ENCODE measurements at places on chromosomes 13 and 19. TPM values are rescaled to one million over a fixed set of nuclear protein-coding genes. Genes with fewer than 3 reads are reported as not detected.

GALP gene
- not detected for total RNA-seq

HIPK4 gene
- total RNA-seq, result under 0.01 TPM

KIR3DL1 gene
- total RNA-seq, result not detected

ATP7B gene
- 4.6 TPM for total RNA-seq

PSG7 gene
- total RNA-seq, result not detected

IGFL1 gene
- total RNA-seq, result not detected

TNNI3 gene
- total RNA-seq, result not detected

GYS1 gene
- 11.1 TPM for total RNA-seq

SLC5A5 gene
- total RNA-seq, result not detected

PGLYRP2 gene
- not detected for total RNA-seq

GRCh38 chr19:10292789-10293636, 3.3 kb downstream of the ICAM5 start:
- no peak for DNase-seq

DNA sequence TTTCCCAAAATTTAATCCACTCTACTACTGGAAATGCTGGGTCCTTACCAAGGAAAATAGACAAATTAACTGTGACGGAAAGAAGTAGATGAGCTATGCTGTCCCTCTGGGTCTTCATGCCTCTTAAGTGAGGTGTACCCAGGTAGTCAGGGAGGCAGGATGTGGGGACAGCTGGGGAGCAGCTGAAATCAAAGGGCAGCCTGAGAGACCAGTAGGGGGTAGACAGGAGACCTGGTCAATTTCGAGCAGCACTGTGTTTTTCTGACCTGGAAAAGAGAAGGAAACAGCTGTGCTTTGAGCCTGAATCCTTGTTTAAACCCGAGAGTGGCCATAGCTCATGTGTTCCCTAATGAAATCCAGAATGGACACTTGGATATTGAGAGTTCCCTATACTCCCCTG, 587.3 kb downstream of the EFNB2 start:
- DNase-seq, result peak; percentile 12

- no peak for DNase-seq
These were observed 6.9 kb downstream of the TTYH1 start for GRCh38 chr19:54422136-54422535.

GRCh38 chr13:32381539-32381938, 46.4 kb downstream of the N4BP2L1 start:
- peak; percentile 26 for DNase-seq

DNA sequence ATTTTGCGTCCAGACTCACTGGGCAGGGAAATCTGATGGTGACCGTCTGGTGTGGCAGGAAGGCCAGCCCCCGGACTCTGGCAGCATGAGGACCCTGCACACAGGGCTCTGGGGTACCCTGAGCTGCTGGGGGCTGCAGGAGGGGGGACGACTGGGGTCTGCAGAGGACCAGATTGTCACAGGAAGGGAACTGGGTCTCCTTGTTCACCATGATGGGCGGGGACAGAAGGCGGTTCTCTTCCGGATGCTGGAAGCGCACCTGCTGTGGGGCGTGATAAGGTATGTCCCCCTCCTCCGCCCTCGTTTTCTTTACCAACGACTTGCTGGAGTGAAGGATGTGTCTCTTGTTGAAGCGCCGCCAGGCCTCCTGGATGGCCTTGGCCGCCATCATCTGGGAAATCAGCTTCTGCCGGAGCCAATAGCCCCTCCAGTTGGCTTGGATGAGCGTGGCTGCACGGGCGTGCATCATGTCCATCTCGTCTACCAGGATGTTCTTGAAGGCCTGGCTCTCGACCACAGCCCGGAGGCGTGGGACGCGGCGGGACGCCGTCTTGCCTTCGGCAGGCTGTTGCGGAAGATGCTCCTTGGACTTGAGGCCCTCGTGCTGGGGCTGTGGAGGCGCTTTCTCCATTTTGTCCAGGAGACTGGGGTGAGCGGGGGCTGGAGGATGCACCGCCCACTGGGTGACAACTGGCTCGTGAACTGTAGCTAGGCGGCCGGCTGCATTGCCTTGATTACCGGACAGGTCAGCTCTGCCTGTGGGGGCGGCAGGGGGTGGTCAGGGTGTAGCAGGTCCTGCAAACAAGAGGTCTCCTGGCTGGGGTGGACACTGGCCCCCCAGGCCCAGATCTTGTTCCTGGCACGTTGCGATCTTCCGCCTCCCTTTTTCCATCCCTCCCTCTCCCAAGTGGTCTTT, 7.2 kb downstream of the IQCN start:
- no peak for DNase-seq

DNA sequence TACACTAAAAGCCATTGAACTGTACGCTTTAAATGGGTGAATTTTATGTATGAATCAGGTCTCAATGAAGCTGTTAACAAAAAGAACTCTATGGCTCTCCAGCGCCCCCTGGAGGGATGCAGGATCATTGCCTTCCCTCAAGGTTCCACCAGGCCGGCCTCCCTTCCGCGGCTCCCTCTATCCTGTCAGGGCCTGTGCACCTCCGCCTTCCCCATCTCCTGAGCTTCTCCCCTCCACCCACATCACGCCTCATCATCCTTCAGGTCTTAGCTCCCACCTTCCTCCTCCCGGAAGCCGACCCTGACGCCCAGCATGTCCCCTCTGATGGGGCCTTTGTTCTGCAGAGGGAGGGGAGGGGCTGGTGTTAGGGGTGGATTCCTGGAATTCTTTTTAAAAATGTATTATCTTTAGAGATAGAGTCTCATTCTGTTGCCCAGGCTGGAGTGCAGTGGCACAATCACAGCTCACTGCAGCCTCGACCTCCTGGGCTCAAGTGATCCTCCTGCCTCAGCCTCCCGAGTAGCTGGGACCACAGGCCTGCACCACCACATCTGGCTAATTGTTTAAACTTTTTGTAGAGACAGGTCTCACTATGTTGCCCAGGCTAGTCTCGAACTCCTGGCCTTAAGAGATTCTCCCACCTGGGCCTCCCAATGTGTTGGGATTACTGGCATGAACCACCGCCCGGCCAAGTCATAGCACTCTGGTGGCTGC, 27.7 kb downstream of the MEIS3 start:
- peak; percentile 69 for DNase-seq

- DNase-seq, result no peak
These were observed 805.9 kb downstream of the PCDH17 start for GRCh38 chr13:58437427-58437826.

DNA sequence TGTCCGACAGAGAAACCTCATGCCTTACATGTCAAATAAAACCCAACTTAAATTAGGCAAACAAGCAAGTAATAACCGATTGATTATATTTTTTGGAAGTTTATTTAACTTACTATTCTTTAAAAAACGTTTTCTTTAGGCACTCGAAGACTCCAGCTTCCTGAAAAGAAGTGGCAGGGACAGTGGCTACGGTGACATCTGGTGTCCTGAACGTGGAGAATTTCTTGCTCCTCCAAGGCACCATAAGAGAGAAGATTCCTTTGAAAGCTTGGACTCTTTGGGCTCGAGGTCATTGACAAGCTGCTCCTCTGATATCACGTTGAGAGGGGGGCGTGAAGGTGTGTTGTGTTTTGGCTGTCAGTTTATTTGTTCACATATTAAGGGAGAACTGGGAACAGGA, 164.4 kb downstream of the LMO7 start:
- peak; percentile 28 for DNase-seq

DNA sequence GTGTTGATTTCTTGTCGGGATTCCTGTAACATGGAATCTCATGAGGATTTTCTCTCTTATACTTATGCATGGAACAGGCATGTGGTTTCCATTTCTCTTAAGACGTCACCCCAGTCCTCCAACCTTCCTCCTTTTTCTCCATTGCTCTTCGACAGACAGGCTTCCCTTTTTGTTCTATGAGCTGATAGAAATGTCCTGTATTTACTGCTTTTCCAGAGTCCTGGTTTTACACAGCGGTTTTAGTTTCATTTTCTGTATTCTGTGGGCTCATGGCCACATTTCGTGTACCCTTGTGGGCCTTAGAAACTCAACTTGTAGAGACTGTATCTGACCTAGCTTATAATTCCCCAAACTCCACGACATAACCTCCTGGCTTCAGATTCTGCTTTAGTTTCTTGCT, 113.1 kb downstream of the PAN3 start:
- DNase-seq, result no peak

DNA sequence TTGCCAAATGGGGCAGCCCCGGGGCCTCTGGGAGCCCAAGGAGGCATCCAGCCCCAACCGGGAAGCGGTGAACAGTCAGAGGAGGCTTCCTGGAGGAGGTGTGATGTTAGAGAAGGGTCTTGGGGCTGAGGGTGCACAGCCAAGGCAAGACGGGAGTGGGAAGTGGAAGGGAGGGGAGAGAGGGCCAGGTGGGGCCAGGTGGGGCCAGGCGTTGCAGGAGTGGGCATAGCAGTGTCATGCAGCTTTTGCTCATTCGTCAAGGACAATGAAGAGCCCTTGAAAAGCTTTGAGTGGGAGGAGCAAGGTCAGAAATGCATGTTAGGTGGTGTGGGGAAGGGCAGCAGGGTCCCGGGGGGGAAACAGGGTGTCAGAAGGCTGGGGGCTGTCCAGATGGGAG, 1.8 kb downstream of the FBN3 start:
- DNase-seq, result no peak

GRCh38 chr19:1837625-1838105, 10.6 kb downstream of the REXO1 start:
- peak; percentile 69 for DNase-seq

- no peak for DNase-seq
These were observed 108.2 kb downstream of the TNFSF13B start for GRCh38 chr13:108377646-108378206.

DNA sequence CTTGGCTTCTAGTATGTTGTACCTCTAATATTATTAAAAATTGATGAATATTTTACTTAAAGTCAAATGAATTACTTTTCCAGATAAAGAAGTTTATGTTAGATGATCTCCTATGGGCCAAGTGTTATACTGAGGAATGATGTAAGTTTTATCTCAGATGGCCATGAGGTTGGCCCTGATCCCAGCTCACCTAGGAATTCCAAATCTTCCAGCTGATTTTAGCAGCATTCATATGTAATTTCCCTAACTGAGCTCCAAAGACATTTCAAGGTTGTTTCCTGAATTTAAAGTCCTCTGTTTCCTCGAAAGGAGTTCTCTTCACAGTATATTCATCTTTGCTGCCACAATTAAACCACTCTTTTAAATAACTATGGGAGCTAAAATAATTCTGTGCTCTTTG, 1670.4 kb upstream of the SPRY2 start:
- no peak for DNase-seq

- DNase-seq, result no peak
These were observed 1.7 kb downstream of the TGFBR3L start for GRCh38 chr19:7916103-7916954.

- DNase-seq, result peak; percentile 92
These were observed 59.6 kb downstream of the WDFY2 start for GRCh38 chr13:51643882-51644281.

DNA sequence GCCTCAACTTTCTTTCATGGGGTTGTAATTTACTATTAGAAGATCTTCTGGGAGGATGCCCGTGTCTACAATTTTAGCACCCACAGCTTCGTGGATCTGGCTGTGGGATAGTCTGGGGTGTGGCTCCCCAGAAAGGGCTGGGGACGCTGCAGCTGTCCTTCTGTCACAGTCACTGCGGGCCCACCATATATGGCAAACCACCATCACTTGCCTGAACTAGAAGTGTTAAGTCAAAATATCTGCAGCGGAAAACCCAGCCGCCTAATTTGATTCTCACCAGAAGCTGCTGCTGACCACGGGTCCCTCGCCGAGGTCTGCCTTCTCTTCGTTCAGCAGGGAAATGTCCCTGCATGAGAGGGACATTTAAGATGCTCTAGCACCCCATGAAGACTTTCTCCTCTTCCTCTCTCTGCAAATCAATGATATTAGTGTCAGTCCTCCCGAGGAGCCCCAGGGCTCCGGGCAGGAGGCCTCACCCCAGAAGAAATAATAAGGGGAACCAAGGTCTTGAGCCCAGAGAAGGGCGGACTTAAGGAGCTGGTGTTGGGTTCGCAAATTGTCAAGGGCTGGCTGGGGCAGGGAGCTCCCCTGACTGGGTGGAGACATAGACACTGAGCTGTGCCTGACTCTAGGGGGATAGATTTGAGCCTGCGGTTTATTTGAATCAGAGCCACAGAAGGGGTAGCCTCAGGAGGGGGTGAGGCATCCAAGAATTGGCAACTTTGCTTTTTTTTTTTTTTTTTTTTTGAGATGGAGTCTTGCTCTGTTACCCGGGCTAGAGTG, 3.0 kb upstream of the MATK start:
- DNase-seq, result no peak

DNA sequence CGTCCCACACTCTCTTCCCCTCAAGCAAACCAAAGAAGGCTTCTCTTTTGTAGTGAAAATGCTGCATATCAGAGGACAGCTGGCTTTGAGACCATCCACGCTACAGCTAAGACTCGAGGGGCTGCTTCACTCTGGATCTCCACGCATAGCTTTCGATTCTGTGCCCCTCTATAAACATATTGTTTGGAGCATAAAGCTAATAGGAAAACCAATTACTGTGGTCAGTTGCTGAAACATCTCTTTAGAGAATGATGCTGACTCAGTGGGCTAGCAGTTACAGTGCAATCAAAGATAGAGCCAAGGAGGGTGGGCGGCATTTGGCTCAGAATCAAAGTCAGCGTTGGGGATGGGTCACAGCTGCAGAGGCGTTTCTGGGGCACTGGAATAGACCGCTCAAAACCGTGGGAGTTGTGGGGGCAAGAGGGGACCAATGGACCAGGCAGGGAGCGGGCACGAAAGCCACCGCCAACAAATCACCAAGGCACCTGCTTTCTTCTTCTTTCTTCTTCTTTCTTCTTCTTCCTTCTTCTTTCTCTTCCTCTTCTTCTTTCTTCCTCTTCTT, 76.7 kb downstream of the RASL11A start:
- no peak for DNase-seq

DNA sequence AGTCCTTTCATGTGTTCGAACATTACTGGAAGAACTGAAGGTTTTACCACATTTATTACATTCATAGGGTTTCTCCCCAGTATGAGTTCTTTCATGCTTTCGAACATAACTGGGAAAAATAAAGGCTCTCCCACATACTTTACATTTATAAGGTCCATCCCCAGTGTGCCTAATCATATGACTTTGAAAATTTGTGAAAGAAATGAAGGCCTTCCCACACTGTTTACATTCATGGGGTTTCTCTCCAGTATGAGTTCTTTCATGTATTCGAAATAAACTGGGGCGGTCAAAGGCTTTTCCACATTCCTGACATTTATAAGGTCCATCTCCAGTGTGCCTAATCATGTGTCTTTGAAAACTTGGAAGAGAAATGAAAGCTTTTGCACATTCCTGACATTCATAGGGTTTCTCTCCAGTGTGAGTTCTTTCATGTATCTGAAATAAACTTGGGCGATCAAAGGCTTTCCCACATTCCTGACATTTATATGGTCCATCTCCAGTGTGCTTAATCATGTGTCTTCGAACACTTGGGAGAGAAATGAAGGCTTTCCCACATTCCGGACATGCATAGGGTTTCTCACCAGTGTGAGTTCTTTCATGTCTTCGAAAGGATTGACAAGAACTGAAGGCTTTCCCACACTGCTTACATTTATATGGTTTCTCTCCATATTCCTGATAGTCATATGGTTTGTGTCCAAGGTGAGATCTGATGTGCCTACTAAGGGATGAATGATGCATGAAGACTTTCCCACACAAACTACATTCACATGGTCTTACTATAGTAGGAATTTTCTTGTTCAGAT, 24.0 kb downstream of the ZNF564 start:
- DNase-seq, result peak; percentile 47

GRCh38 chr19:53989600-53990533, 1.6 kb upstream of the CACNG6 start:
- peak; percentile 35 for DNase-seq

Measured in lung microvascular endothelial cell (primary cell).